ENCODE measurements at places on chromosomes 13 and 19.

- DNase-seq, result no peak
Observed at GRCh38 chr19:18718846-18719458, 35.5 kb downstream of the CRTC1 start.

- no peak for DNase-seq
Observed at GRCh38 chr19:19538061-19538784, at the start of gene CILP2. Gene CILP2, plus strand, starts transcription at chr19:19538265. Its CDS starts 85 bp downstream, at chr19:19538350.

DNA sequence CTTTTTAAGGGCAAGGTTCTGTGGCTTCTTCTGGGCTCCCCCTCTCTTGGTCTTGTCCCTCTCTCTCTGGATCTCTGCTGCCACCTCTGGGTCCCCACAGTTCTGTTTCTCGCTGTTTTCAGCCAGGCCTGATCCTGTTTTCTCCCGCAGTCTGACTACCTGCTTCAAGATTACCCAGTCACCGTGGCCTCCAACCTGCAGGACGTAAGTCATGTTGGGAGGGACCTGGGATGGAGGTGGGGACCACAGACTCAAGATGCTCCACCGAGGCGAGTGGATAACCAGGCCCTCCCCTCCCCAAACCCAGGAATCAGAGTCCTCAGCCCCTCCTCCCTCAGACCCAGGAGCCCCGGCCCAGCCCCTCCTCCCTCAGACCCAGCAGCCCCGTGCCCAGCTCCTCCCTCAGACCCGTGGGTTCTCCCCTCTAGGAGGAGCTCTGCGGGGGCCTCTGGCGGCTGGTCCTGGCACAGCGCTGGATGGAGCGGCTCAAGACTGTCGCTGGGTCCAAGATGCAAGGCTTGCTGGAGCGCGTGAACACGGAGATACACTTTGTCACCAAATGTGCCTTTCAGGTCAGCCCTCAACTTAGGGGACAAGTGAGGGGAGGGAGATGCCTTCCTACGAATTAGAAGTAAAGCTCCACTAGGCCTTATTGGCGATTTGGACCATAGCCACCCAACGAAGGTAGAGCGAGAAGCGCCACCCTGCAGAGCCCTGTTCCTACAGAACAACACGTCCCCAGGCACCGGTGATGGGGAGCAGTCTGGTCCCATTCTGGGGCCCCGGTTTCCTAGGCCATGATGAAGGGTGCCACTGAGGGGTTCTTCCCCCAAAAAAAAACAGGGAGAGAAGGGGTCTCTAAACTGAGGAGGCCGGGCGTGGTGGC, 2.2 kb downstream of the FLT3LG start:
- DNase-seq, result no peak

- DNase-seq, result no peak
Observed at GRCh38 chr19:48629297-48629598, 7.9 kb downstream of the DBP start.

DNA sequence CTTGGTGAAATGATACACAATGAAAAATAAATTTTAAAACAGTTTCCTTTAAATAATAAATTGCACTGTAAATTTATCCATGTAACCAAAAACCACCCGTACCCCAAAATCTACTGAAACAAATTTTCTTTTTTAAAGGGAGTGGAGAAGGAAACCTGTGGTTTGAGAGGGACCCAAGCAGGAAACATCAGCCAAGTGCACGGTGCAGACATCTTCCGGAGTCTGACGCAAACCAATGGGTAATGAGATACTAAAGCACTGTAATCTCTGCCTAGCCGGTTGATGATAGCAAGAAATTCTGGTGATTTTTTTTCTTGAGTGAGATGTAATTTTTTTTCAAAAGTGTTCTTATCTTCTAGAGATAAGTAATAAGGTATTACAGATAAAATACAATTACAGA, 115.4 kb downstream of the ABCC4 start:
- no peak for DNase-seq

- DNase-seq, result no peak
Observed at GRCh38 chr19:38496603-38497487, 63.4 kb downstream of the RYR1 start.

DNA sequence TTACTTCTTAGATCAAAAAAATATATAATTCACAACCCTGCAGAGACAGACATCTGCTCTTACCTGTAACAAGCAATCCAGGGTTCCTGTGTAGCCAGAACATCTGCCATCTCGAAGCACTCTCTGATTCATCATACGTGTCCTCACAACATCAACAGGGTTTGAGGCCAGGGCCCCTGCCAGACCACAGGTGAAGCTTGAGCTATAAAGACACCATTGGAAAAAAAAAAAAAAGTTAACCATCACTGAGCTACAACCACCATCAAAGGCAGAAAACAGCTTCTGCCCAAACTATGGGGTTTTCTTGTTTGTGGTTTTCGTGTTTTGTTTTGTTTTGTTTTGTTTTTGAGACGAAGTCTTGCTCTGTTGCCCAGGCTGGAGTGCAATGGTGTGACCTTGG, 19.3 kb downstream of the SLC25A30 start:
- DNase-seq, result no peak

DNA sequence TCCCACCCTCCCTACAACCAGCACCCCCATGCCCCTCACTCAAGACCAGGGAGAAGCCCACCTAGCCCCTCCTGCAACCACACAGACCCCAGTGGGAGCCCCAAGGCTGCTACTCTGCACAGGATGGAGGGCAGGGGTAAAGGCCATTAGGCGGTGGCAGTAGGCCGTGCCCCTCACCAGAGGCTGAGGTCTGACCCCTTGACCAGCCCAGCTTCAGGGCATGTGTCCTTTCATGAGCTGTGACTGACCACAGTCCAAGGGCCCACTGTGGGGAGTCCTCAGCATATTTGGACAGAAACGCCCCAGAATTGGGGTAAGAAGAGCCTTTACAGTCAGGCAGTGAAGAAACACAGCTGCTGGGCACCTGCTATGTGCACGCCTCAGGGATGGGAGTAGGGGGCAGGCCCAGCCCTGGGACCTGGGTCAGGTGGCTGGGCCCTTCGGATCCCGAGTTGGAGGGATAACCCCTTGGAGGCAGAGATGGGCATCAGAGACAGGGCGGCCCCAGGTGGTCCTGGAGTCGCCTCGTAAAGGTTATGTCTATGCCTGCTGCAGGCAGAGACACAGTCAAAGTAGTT, 1.7 kb upstream of the RPS5 start:
- no peak for DNase-seq

DNA sequence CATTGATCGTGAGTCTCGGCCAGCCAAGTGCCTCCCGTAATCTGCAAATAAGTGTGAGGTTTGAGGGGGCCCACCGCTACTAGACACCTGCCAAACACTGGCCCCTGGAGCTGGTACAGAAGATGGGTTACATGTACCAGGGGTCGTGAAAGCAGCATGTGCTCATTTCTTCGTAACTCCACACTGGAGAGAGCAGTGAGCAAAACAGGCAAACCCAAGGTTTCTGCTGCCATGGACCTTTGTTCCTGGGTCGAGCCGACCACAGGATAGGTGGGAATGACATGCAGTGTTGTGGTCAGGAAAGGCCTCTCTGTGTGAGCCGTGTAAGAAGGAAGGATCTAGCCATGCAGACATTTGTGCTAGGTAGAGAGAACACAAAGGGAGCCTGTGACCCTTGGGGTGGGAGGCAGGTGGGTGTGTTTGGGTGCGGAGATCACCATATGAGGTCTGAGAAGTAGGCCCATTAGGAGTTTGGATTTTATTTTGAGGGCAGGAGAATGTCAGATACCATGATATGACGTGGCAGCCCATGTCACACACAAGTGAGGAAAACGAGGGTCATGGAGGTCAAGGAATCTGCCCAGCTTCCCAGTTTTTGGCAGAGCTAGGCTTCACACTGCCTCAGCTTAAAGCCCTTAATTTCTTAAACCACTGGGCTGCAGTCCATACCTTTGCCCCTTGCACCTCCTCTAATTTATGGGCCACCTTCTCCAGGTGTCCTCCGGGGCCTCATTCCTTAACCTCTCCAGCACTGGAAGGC, 919 bp downstream of the GTF3A start:
- DNase-seq, result no peak

- DNase-seq, result peak; percentile 27
Observed at GRCh38 chr13:101514695-101515275, 62.3 kb downstream of the ITGBL1 start.

DNA sequence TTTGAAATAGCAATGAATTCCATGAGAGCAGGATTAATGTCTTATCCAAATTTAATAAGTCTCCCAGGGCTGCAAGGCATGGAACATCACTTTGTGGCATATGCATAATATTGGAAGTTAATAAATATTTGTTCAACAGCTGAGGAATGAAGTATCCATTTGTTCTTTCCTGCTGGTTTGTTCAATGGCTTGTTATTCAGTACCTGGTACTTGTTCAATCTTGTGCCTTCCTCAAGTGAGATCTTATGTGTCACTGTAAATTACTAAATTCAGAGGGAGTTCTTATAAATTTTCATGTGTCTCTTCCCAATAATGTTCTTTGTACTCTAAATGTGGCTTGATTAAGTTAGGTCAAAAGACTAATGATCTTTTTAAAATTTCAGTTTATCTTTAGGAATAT, 1105.5 kb upstream of the SPRY2 start:
- no peak for DNase-seq

DNA sequence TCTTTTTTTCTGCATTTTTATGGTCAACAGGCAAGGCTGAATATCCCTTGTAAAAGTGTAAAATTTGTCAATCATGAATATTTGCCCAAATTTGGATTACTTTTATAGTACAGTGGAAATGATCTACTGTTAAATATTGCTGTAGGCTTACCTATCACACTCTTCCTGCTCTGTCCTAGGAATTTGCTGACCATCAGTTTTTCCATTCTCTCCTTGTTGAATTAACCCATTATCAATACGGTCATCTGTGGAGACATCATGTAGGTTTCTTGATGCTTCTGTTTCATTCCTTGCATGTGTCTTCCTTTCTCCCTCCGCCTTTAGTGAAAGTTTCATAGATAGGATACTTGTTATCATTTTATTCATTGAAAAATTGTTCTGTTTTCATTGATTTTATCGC, 139.6 kb upstream of the TUBA3C start:
- DNase-seq, result no peak

DNA sequence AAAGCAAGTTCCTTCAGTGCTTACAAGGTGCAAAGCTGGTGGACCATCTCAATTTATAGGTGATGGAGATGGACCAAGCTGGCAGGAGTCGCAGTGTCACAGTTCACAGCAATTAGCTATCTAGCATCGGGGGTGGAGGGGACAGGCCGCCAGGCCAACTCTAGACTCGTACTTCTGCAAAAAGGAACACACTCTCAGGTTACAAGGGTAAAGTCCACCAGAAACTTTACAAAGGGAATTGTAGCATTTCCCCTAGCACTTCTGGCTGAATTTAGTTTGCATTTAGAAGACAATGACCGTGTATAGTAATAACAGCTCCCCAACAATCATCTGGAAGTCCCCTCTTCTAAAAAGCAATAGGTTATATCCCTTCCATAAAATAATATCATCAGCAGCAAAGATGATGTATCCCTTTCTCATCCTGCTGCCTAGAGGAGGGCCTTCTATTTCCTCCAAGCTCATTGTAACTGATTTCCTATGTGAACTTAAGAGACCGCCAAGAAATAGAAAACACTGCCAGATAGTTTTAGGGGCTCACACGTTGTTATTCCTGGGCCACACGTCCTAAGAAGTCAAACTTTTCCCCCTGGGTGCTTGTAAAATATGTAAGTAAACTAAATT, 8.5 kb upstream of the DOCK9 start:
- DNase-seq, result no peak
